ENCODE measurements at places on chromosomes 5 and 9.

DNA sequence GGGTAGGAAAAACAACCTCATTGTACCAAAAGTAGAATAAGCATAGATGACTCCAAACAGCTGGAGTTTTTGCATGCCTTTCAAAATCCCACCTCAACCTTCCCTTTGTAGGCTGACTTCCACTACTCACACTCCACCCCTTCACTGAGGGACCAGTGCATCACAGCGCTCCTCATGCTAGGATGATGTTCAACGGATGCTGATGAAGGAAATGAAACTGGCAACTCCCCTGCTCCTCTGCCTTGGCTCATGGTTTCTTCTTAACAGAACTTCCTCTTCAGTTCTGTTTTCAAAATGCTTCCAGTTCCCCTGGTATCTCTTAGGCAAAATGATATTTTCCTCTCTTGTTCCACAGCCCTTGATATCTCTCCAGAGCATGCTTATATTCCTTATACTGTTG is 29.0 kb downstream of the LIFR start:
- DNase-seq: no peak

DNA sequence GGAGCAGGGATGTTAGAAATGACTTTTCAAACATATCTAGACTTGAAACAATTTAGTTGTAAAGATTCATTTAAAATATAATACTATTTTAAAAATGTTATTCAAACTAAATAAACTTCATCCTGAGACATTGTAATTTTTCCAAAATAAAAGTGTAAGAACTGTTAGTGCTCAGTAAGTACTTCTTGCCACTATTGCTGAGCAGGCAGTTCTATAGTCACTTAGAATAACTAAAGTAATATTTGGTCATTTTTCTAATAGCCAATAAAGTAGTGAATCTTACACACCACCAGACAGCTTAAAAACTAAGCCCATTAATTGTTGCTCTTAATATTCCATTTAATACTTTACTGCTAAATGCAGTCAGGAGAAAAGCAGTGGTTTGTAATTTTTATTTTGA is 1120.0 kb upstream of the CDH10 start:
- DNase-seq: no peak

DNA sequence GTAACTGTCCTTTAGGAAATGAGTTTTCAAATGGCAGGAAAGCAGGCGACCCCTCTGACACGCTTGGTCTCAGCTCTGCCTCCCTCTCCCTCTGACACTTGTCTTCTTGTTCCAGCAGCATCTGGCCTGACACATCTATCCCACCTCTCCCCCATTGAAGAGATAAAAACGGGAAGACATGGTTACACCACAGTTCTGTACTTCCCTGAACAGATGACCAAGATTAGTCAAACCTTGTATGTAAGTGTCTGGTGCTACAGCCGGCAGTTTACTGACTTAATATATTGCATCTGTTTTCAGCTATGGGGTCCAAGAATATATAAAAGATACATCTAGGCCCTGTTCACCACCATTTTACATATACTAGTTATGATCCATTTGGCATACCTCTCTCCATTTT is 29.6 kb upstream of the MLLT3 start:
- DNase-seq: no peak

DNA sequence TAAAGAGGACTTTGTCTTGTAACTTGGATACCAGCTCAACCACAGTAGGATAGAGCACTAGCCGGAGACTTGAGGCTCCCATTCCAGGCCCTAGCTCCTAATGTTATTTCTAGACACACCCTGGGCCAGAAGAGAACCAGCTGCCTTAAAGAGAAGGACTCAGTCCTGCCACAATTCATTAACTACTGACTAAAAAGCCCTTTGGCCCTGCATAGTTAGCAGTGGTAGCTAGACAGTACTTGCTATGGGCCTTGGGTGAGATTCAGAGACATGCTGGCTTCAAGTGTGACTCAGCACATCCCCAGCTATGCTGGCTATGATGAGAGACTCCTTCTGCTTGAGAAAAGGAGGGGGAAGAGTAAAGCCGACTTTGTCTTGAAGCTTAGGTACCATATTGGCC is 47.3 kb downstream of the TMEM167A start:
- DNase-seq: peak; percentile 27

DNA sequence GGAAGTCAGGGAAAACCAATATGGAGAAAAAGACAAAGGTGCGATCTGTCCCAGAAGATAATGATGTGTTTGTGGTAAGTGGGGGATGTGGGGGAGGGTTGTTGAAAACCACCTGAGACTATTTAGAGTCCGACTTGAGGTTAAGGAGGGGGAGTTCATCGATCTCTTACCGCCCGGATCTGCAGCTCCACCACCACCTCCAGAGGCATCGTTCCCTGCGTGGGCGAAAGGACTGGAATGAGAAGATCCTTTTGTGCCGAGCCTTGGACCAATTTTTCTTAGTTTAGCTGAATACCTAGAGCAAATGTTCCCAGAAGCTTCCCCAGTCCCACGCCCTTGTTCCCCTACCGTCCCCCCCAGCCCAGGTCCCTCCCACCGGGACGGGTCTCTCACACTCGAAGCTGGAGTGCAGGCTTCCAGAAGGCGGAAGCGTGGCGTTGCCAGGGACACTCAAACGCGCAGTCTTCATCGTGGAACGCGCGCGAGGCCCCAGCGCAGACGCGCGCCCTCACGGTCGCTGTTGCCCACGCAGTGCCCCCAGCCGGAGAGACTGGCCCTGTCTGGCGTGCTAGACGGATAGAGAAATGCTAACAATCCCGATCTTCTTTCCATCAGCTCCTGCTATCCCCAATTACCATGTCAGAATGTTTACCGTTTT is at the start of gene SPATA6L:
TSS of gene SPATA6L (minus strand) at position 439 of the 658 bp plus-strand sequence. CDS start at position 209, 230 bp downstream.
- DNase-seq: peak; percentile 73

- no peak for DNase-seq
Observed at GRCh38 chr9:95720496-95720895, 155.0 kb upstream of the ERCC6L2 start.
